ENCODE measurements at places on chromosomes 11 and 22.

GRCh38 chr22:34278121-34278520, 357.8 kb upstream of the LARGE1 start:
- DNase-seq: no peak

DNA sequence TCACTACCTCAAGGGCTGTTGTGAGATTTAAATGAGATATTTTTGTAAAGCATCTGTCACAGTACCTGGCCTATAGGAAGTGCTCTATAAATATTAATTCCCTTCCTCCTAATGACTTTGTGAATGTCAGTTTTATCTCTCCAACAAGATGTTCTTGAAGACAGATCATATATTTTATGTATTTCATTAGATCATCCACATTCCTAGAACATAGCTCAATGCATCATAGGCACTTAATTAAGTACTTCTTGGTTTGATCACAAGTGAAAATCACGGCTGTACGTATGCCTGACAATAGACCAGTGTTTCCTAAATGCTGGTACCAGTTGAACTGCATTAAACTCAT, 49.9 kb downstream of the RAB30 start:
- no peak for DNase-seq

- no peak for DNase-seq
These were observed 16.9 kb upstream of the PEX26 start for GRCh38 chr22:18060646-18061620.

DNA sequence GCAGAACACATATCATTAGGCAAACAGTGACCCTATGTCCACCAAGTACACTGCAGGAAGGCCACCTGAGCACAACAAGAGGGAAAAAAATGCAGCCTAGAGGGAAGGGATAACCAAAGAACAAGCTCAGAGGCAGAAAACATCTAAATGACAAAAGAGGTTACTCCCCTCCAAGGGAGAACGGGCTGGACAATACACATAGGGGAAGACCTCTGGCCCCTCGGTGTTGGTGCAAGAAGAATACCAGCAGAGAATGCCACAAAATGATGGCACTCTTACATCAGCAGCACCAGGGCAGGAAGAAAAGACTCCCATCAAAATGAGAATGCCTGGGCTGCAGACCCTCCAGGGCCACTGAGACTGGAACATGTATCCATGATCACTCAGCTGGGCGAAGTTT, 66.6 kb upstream of the OPCML start:
- DNase-seq: no peak

GRCh38 chr22:22386602-22387385, 121.7 kb downstream of the ZNF280B start:
- DNase-seq: no peak

DNA sequence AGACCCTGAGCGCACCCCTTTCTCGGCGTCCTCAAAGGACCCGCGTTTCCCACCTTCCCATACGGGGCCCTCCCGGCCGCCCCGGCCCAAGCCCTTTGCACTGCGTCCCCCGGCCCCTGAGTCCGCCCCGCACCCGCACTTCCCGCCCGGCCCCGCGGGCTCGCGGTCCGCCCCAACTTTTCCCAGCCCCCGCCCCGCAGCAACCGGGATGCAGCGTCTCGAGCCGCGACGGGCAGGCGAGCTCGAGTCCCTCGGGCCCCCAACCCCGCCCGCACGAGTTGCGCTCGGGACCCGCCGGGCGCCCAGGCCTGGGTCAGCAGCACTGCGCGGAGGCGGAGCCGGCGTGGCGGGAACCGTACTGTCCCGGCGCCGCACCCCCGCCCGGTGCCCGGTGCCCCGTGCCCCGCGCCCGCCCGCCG, 371 bp downstream of the SMCO4 start:
- DNase-seq: no peak

DNA sequence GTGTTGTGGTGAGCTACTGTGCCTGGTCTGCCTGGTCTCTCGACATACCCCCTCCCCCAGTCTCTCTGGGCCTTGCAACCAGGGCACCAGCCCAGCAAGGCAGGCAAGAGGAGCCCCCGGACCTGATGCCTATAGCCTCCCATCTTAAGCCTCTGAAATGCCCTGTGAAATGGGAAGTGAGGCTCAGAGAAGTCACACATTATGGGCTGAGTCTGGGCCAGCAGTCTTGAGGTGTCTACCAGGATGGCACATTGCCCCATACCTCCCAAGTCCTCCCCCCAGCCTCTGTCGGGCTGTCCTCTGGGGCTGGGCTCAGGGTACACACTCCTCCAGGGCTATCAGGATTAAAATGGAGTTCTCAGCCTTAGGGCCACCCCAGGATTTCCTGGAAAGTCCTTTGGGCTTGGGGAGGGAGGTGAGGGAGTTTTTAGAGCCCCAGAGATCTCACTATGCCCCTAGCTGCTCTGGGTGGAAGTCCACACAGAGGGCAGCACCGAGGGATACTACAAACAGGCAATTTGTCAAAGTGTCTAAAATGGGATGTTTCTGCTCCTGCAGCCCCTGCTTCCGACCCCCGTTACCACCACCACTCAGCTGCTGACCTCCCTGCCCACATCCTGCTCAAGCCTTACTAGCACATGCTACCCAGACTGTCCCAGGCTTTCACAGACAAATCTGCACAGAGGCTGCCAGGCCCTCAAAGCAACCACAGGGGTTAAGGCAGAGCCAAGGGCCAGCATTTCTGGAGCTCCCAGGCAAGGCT, 3.1 kb upstream of the SH3BP1 start:
- no peak for DNase-seq

- no peak for DNase-seq
These were observed 4.7 kb downstream of the KCNE3 start for GRCh38 chr11:74462631-74463030.

DNA sequence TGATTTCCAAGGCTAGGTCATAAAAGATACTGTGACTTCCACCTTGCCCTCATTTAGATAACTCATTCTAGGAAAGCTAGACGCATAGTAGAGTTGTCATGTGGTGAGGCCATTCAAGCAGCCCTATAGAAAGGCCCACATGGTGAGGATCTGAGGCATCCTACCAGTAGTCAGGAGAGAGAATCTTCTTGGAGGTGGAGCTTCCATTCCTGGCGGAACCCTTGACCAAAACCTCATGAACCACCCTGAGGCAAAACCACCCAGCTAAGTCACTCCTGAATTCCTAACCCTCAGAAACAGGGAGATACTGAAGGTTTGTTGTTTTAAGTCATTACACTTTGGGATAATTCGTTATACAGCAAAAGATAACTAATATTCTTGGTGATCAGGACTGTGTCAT, 2.9 kb upstream of the HDHD5 start:
- no peak for DNase-seq
